T-helper 9 cell (primary cell): ENCODE measurements at places on chromosomes 11 and 22.

- no peak for DNase-seq
These were observed 47.5 kb downstream of the PC start for GRCh38 chr11:66910669-66911068.

DNA sequence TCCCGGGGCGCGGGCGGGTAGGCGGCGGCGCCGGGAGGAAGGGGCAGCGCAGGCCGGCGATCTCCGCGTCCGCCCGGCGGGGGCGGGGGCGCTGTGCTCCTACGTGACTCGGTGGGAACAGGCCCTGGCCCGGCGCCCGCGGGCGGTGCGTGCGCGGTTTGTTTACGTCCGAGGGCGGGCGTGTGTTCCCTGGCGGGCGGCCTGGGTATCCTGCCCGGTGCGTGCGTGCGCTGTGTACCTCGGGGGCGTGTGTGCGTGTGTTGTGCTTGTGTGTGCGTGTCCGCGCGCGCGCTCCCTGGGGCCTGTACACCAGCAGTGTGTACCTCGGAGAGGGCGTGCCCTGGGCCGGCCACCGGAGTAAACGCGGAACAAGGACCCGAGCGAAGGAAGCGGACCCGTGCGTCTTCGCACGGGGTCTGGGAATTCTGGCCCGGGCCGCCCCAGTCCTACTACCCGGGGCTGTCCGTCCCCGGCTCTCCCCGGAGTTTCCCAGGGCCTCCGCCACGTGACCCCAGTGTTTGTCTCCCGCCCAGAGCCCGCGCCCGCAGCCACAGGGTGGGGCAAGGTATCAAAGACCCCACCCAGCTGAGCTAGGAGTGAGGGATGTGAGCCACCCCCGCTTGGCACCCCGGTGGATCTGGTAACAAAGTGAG, 769 bp downstream of the MAFF start:
- peak; percentile 49 for DNase-seq

DNA sequence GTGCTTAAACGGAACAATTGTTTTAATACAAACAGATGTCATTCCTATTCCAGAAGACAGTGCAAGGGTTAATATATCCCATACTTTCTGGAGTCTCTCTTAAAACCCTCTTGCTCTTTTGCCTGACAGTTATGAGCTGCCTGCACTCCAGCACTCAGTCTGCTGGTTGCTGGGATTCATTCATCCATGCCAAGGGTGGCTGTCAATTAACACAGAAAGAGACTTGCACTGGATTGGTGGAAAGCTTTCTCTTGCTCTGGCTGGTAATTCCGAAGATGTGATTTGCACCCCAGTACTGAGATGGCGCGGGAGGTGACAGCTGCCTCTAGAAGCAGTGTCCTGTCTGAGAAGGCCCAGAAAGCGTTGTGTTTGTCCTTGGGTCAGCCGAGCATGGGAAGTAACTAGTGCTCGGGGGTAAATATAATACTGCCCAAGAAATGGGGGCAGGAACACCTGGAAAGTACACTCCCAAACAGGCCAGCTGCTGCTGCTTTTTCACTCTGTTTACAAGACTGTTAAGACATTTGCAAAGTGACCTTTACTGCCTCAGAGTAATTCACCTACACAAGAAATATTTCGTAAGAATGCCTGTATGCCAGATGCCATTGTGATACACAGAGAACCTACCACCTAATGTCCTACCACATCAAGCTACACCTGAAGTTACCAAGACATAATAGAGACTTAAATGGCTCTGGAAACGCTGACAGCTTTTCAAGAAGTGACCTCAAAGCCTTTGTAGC, 20.5 kb downstream of the SCUBE2 start:
- DNase-seq, result no peak

DNA sequence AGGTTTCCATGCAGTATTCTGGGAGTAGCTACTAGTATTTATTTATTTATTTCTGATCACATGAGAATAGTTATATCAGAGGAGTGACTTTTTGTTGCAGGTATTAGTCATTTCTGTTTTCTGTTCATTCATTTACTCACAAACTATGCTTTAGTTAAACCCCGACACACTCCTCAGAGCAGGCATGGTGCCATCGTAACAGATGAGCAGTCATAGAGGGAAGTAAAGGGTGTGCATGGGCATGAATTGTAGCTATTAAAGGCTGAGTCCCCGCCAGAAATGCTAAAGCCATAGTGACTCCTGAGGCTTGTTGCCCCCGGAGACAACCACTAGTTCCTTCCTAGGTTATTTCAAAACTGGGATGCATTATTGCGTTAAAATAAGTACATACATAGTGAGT, 10.6 kb downstream of the JHY start:
- DNase-seq, result no peak

- no peak for DNase-seq
These were observed 32.6 kb downstream of the KREMEN1 start for GRCh38 chr22:29105468-29105867.

DNA sequence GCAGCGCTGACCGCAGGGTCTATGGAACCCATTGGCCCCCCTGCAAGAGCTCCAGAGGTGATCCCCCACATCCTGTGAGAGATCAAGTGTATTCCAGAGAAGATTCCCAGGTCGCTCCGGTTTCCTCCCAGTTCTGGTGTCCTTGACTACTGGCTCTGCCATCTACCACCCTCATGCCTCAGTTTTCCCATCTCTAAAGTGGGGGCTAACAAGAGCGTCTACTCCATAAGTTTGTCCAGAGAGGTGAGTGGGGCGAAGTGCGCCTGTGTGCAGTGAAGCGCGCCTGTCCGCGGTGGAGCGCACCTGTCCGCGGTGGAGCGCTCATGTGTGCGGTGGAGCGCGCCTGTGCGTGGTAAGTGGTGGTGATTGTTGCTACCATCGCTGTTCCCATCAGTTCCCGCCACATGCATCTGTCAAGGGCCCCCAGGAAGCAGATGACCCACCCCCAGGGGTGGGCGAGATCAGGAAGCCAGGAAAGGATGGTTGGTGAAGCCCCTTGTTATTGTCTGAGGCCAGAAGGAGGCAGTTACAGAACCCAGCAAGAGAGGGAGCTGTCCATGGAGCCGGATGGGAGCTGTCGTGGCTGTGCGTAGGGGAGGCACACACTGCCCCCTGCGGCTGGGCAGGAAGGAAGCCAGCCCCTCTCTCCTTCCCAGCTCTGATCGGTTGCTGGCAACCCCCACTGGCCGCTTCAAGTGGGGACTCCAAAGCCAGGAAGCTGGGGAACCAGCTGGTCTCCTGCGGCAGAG, 73.2 kb upstream of the FGF3 start:
- no peak for DNase-seq

- no peak for DNase-seq
These were observed 32.8 kb upstream of the SCUBE1 start for GRCh38 chr22:43375951-43376455.

DNA sequence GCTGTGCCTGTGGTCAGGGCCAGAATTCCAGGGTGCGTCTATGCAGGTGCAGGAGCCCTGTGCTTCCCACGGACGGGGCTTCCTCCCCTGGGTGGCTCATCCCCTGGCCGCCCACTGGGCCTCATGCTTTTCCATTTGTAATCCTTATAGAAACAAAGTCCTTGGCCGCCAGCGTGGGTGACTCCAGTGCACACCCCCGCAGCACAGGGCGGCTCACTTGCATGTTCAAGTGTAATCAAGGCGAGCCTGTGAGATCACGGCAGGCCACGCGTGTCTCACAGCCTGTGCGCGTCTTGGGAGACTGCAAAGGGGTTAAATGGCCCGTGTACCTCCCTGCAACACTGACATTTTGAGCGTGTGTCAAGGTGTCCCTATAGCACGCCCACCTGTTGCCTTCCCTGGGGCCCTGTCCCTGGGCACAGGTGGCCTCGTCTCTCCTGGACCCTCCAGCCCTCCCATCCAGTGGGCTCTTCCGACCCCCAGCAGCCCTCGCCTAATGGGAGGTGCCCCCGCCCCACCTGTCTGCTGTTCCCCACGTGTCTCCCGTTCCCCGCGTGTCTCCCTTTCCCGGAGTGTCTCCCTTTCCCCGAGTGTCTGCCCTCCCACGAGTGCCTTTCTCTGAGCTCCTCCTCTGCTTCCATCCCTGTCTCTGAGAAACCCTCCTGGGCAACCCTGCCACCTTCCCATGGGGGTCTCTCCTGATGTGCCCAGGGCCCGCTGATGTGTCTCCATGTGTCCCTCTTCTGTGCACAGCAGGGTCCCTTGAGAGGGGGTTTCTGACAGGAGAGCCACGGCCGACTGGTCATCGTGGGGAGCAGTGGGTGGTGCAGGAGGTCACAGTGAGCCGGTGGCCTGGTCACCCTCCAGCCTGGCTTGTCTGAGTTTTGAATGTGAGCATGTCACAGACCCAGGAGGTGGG, 1215.3 kb downstream of the BRD1 start:
- no peak for DNase-seq

DNA sequence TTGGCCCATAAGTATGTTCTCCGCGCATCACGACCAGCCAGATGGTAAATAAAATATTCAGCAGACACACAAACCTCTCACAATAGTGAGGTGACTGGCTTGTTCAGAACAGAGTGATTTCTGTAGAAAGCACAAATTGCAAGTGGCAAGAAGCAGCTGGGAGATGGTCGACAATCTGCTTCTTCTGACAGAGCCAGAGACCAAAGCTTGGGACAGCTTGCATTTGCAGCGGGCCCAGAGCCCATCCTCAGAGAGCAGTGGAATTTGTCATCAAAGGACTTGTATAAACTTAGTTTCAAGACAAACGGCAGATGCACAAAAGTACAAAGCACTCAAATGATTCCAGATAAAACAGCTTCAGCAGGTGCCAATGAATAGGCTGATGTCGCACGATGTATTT, 7.6 kb upstream of the GALNT18 start:
- no peak for DNase-seq

GRCh38 chr11:11937957-11938356, 70.5 kb downstream of the DKK3 start:
- no peak for DNase-seq

DNA sequence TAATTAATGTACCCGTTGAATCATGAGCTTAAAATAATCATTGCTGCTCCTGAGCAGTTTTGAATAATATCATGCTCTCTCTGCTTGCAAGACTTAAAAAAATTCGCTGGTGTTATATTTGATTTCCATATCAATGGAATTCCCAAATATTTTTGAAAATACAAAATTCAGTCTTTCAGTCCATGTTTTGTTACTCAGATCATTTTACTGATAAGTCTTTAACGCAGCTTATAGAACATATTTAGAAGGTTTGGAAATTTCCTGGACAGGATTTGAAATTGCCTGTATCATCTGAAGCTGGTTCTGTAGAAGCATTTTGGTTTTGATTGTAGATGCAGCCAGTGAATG, 1.9 kb downstream of the BMAL1 start:
- DNase-seq, result no peak
